COR-L47 (cell line): ENCODE measurements at places on chromosomes 7 and 10.

- no peak for DNase-seq
These were observed 64.0 kb downstream of the CCDC3 start for GRCh38 chr10:12937527-12937926.

DNA sequence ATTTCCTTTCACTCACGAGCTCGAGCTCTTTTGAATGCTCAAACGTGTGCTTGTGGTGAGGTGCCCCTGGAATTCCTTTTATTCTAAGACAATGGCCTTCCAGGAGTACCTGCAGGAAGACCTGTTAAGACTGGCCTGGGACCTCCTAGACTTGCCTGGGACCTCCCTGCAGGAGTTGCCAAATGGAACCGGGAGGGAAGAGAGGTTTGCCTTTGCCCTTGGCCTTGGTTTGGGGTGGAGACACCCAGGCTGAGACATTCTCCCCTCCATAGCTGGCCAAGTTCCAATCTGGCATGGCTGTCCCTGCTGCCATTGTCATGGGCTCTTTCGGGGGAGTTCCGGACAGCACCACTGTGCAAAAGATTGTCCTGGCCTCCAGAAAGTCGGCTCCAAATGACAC, 39.7 kb downstream of the DNAJB12 start:
- no peak for DNase-seq

- DNase-seq = no peak
These were observed 3.5 kb upstream of the DEPP1 start for GRCh38 chr10:44982114-44982460.

DNA sequence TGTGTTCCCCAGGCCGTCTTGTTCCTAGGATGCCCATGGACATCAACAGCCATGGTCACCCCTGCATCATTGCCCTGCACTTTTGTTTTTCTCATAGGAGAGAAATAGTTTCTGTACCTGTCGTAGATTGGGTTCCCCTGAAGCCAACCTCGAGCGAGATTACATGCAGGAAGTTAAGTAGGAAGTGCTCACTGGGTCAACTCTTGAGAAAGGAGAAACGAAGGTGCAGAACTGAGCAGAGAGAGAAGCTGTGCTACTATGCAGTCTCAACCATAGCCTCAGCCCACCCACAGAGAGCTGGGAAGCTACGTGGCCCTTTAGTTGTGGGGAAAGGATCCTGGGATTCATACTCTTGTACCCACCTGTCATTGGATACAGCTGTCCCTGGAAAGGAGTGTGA, 165.2 kb downstream of the HERPUD2 start:
- no peak for DNase-seq
